ENCODE measurements at places on chromosomes 7 and 10. TPM values are rescaled to one million over a fixed set of nuclear protein-coding genes. Genes with fewer than 3 reads are reported as not detected.

Gene SPOCK2
- 25.1 TPM for total RNA-seq

Gene PRKCQ
- total RNA-seq = 1.4 TPM

Gene OPN1SW
- not detected for total RNA-seq

Gene LRRD1
- 0.78 TPM for total RNA-seq

Gene GPR146
- 6.7 TPM for total RNA-seq

Gene TAS2R4
- total RNA-seq = 4.5 TPM

Gene RTKN2
- 7.5 TPM for total RNA-seq

Gene SEMA3C
- 289 TPM for total RNA-seq

Gene XPNPEP1
- 88.9 TPM for total RNA-seq

Gene ZNF518A
- total RNA-seq = 56.0 TPM

Gene FAM20C
- 18.1 TPM for total RNA-seq

Gene HMX2
- not detected for total RNA-seq

Gene SPDYE5
- not detected for total RNA-seq

Gene SLC39A12
- 2.2 TPM for total RNA-seq
